T-helper 17 cell (primary cell): ENCODE measurements at places on chromosomes 3 and 15.

GRCh38 chr3:69948246-69948862 is 51.2 kb upstream of the SAMMSON start:
- no peak for DNase-seq

GRCh38 chr3:71488391-71488809 is 95.1 kb downstream of the FOXP1 start:
- no peak for DNase-seq

- DNase-seq: no peak
Observed at GRCh38 chr3:115325539-115325938, 178.5 kb upstream of the ZBTB20 start.

DNA sequence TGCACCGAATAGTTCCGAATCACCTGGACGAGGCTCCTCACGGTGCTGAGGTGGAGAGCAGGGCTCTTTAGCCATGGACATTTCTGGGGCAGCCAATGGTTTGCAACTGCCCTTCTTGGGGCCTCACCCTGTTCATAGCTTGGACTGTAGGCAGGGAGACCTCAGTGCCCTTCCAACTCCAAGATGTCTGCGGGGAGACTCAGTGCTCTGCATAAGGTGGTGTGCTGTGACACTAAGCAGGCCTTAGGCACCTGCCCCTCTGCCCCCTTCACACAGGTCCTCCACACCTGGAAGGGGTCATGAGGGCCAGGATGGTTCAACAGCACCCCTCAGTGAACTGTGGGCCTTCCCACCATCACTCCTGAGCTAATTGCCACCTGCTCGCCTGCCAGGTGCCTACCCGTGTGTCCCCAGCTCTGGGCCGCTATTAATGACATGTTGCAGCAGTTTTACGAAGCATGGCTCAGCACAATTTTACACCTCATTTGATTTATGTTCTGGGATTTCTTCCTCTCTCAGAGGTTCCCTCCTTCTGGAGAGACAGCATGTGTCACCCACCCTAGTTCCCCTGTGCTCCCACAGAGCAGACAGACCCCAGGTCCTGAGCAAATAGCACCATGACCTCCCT is 101.2 kb upstream of the SMAD3 start:
- DNase-seq: no peak

DNA sequence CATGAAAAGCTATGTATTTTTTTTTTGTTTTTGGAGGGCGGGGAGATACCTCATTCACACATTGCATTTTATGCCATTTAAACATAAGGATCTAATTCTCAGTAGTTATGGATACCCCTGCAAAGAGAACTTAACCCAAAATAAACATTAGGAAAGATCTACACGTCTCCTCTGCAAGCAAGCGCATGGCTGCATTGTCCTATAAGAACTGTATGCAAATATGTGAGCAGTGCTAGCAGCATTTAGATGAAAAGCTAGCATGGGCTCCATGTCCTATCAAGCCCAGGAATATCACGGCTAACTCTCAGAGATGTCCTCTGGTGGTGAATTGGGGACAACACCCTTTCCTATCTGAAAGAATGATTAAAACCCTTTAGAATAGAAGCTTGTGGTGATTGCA is 292.8 kb downstream of the MEX3B start:
- DNase-seq: no peak

DNA sequence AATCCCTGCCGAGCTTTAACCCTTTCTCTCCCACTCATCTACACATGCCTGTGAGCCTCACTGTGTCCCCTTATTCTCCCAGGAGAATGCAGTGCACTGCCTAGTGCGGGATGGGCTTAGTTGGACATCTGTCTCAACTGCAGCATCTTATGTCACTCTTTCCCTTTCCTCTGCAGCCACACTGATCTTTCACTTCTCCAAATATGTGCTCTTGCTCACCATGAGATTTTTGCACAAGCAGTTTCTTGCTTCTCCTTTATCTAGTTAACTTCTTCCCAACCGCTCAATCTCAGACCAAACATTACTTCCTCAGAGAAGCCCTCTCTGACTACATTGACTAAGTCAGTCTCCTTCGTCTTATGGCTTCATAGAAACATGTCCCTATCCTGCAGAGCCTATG is 292.3 kb downstream of the KBTBD8 start:
- DNase-seq: no peak

- no peak for DNase-seq
Observed at GRCh38 chr3:141096981-141097380, 45.8 kb downstream of the SPSB4 start.
